ENCODE measurements at places on chromosomes 11 and 22.

- no peak for DNase-seq
Measured at GRCh38 chr11:14318581-14318981, 40.4 kb downstream of the RRAS2 start.

- no peak for DNase-seq
Measured at GRCh38 chr22:44928711-44929358, 81.0 kb downstream of the PHF21B start.

- no peak for DNase-seq
Measured at GRCh38 chr22:24440718-24441405, 13.5 kb downstream of the ADORA2A start.

DNA sequence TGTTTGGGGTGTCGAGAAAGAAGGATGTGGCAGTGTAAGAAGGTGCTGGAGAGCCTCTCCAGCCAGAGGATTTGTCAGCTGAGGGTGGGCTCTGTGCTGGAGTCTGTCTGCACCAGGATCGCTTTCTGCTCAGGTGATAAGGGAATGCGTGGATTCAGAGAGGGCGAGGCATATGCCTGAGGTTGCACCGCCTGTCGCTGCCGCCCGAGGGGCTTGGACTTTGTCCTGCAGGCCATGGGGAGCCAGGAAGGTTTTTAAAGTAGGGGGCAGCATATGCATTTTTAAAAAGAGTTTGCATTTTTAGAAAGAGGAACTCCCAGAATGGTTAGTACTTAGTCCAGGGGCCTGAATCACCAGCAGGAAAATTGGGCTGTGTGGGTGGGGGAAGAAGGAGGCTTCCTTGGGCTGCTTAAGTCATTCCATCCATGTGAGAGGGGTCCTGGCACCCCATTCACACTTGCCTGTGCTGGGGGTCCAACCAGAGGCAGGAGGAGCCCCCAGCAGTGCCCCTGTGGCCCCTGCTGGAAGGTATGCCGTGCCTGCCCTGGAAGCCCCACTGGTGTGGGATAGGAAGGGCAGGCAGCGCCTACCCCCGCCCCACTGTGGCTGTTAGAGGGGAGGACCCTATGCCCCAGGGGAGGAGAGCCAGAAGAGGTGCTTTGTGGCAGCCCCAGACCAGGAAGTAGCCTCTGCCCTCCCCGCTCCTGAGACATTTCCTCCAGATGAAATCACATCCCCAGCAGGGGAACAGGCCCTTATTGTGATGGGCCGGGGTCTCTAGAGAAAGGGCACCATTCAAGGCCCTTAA is 35.8 kb upstream of the MYRF start:
- DNase-seq = no peak

DNA sequence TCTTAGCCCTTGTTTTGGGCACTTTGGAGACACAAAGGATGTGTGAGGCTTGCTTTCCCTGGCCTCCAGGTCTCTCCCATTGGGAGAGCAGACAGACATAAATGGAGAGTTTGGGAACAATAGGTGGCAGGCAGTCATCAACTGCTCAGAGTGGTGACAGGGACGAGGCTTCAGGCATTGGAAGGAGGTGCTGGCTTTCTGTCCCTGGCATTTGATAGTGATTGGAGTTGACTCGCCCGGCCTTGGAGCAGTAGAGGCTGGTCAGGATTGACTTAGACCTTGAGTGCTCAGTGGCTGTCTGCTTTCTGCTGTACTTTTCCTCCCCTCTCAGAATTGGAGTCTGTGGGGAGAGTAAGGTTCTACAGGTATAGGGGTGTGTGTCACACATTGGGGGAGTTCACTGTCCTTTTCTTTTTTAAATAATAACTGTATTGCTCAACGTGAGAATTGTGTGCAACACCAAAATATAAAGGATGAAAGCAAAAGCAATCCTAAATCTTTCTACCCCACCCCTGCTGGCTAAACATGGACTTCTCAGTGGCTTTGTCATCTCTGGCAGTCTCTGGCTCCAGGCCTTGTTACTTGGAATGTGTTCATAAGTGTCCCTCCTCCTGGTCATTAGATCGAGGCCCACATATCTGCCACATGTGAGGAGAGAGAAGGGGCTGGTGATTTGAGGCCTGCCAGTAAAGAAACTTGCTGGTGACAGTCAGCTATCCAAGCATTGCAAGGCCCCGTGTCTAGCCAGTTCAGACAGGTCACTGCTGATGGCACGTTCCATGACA is 21.1 kb downstream of the SHISA8 start:
- no peak for DNase-seq

GRCh38 chr22:39279170-39279850 is 34.5 kb upstream of the PDGFB start:
- DNase-seq = no peak

GRCh38 chr11:96193745-96194443 is 149.1 kb downstream of the MAML2 start:
- DNase-seq = no peak

GRCh38 chr11:124627546-124627945 is 4.9 kb downstream of the TBRG1 start:
- DNase-seq = no peak

- DNase-seq = no peak
Measured at GRCh38 chr11:44746894-44747293, 20.1 kb downstream of the TSPAN18 start.

DNA sequence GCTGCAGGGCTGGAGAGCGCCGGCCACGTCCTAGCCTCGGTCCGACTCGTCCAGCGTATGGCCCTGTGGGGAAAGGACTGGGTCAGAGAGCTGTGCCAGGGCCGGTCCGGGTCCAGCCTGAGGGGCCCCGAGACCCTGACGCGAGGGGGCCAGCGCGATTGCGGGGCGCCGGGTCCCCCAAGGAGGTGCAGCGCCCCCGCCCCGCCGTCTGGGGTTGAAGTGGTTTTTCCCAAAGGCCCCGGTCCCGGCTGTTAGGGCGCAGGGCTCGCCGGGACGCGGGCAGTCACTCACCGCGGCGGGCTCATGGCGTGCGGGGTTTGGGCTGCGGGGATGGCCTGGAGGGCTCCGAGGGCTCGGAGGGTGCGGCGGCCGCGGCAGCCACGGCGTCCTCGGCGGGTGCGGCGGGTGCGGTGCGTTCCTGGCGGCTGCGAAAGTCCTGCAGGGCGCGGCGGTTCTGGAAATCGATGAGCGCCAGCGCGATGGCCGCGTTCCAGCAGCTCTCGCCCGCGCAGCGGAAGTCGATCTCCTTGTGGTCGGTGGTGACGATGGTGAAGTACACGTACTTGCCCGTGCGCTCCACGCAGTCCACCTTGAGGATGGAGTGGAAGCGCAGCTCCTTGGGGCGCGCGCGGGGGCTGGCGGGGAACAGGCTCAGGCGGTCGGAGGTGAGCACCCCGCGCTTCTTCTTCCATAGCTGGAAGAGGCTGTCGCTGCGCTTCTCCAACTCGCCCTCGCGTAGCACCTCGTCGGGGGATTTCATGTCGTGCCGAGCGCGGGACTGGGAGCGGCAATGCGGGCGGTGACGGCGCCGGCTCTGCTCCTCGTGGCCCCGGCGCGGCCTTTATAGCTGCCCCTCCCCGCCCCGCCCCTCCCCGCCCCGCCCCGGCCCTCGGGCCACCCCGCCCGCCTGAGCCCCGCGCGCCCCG is at the start of gene PHLDA2:
Gene PHLDA2, minus strand, starts transcription at position 816 of the 926 bp plus-strand sequence. Its CDS starts 56 bp downstream, at position 760.
- DNase-seq = no peak

GRCh38 chr11:59102259-59102765 is 4.7 kb upstream of the FAM111B start:
- DNase-seq = no peak

DNA sequence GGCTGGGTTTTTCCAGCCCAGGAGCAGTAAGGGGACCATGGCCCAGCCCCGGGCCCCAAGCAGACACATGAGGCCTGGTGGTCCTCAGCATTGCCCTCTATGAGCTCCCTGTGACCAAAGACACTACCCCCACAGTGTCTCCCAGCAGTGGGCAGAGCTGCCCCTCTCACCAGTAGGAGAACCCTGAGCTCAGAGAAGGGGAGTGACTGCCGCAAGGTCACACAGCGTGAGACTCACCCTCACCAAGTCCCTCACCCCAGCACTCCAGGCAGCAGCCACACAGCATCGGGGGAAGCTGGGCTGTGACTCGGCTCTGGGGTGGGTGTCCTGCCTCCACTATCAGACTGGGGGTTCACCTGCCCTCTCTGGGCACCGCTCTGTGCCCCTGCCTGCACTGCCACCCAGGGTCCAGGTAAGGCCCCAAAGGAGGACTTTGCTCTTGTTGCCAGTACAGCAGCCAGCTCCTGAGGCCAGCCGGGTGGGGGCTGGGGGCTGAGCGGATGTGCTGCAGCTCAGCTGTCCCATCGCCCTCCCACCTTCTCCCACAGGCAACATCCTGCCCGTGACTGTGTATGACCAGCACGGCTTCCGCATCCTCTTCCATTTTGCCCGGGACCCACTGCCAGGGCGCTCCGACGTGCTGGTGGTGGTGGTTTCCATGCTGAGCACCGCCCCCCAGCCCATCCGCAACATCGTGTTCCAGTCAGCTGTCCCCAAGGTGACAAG is 7.9 kb upstream of the SH3BP1 start:
- no peak for DNase-seq

DNA sequence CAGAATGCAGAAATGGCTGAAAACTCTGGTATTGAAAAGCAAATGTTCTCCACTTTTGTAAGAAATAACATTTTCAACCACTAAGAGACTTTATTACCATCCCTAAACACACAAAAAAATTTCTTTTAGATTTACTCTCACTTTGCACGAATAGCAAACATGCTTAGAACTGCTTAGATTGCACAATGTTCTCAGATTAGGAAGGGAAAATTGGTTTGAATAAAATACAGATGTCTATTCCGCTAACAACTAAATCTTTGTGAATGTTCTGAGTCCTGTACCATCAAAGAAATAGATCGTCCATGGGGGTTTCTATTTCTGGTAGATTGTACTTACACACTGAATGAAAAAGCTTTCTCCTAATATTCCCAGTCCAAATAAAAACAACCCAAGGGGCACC is 40.1 kb downstream of the BDNF start:
- no peak for DNase-seq

DNA sequence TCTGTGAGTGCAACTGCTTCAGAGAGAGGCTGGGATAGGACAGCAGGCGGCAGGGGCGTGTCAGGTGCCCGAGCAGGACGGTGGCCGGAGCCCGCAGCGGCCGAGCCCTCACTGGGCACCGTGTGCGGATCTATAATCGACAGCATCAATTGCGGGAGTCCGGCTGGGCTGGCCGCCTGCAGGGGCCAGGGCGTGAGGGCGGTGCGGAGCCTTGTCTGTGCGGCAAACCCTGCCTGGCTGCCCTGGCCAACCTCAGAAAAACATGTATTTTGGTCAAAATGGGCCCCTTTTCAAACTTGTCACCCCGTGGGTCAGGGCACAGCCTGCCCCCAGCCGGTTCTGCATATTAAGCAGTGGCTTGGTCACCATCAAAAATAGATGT is 91.3 kb upstream of the KCNQ1OT1 start:
- no peak for DNase-seq

- DNase-seq = no peak
Measured at GRCh38 chr22:30284172-30284571, 5.1 kb downstream of the CASTOR1 start.

- DNase-seq = no peak
Measured at GRCh38 chr11:65788821-65789220, 2.0 kb downstream of the OVOL1 start.

GRCh38 chr11:30481796-30482195 is 104.4 kb downstream of the MPPED2 start:
- no peak for DNase-seq

GRCh38 chr11:1623716-1624115 is 1.8 kb upstream of the KRTAP5-4 start:
- DNase-seq = no peak

DNA sequence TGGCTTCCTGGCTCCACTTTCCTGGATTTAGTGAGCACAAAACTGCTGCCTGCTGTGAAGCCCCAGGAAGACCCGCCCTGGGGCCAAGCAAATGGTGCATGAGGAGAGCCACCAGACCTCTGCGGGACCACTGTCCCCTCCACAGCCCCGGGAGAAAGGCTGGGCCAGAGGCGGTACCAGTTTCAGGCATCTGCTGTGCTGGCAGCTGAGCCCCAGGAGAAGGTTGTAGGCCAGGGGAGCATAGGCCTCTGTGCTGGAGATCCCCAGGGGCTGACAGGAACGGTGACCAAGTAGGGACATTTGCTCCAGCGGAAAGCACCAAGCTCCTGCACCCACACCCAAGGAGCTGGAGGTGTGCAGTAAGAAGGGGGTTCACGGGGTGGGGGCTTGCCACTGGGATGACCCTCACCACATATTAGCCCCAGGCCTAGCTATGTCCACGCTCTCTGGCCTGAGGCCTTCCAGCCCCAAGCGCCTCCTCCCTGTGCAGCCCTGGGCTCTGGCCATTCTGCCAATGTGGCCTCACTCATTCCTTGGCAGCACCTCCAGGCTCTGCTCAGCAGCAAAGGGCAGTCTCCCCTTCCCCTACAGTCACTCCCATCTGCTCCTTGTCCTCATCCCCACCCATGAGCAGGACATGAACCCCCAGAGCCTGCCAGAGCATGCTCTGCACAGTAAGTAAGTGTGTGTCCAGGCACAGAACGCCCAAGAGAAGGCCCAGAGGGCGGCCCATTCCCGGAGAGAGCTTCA is 24.0 kb upstream of the COMT start:
- DNase-seq = no peak

DNA sequence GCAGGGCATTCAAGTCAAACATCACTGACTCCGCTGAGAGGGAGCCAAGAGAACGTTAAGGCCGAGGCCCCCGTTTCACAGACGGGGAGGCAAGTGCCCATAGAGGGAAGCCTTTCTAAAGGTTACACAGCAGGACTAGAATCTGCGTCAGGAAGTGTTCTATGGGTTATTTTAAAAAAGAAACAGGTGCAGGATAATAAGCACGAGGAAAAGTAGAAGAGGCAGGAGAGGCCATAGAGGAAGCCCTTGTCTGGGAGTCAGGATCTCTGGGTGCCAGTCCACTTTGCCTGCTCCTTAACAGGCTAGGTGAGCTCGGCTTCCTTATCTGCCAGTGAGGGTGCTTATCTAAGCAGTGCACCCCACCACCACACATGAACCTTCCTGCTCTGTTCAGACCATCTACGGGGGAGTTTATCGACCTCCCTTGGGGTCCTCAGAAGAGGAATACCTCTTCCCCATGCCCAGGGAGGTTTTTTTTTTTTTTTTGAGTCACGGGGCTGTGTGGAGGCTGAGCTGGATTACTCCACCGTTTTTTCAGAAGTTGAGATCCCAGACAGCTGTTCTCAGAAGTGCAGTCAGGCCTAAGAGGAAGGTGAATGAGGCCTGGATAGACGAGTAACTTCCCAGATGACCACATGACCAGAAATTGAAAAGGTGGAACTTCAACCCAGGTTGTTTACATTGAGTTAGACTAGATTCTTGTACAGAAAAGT is 1.2 kb upstream of the FCHSD2 start:
- DNase-seq = no peak

DNA sequence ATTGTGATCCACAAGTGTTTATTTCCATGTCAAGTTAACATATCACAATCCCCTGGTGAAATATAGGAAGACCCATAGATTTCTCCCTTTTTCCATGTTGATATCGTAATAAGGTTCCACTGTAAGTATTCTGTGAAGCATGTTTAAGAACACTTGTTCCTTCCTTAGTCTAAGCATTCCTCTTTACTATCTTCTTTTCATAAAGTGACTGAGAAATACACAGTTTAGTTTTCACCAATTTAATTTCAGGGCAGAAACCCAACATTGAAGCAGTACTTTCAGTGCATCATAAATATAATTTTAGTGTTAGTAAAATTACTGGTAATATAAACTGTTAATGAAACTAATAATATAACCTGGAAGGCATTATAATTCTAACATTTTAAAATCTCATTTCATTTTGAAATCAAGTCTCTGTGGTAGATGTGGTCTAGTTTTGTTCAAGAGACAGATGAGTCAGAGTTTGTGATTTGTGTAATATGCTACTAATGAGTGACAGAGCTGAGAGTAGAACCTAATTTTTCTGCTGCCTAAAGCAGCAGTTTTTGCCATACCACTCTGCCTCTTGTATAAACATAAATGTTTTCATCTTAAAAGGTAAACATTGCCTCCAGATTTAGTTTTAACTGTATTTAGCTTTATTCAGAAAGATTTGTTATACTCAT is 79.4 kb downstream of the ATM start:
- no peak for DNase-seq
